ENCODE measurements at places on chromosomes 1 and 21. TPM values are rescaled to one million over a fixed set of nuclear protein-coding genes. Genes with fewer than 3 reads are reported as not detected.

DNA sequence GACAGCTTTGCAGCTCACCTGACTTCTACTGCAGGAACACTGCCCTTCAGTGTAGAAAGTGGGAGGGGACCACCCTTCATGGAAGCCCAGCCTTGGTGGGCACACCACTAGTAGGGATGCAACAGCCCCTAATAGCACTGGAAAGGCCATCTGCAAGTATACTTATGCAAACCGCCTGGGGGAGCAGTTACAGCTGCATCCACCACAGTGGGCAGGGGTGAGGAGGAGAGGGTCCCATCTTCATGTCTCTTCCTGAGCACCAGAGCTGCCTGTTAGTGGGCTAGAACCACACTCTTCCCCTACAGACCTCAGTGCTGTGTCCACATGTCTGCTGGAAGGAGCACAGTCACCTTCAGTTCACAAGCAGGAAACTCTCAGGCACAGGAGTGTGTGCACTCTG lies 66.2 kb upstream of the LHX8 start:
- no peak for DNase-seq

GRCh38 chr1:40300249-40300567 lies 16.9 kb downstream of the COL9A2 start:
- DNase-seq: no peak

DNA sequence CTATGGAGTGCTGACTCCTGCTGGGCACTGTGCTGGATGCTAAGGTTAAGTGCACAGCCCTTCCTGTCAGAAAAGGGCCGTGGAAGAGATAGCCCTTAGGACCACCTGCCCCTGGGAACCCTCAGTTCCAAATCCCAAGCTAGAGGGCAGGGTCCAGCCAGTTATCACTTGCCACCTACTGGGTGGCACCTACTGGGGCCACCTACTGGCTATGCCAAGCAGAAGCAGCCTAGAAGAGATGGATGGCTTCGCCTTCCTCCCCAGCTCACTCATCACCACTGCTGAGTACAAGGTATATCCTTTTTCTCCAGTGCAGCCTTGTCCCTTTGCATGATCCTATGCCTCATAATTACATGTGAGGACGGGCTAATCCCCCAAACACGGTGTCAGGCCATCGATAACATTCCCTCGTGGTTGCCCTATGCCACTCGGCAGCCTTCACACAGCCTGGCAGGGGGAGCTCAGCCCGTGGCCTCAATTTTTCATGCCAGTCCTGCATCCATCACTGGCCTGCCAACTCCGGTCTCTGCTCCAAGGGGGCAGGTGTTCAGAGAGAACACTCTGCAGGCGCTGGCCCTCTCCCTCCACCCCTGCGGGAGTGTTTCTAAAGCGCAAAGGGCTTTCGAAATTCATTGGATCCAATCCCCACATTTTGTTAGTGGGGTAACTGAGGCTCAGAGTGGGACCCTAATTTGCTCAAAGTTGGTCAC lies 49.0 kb downstream of the SYT2 start:
- no peak for DNase-seq

Gene PDE4B
- 37.5 TPM for total RNA-seq
